ENCODE measurements at places on chromosomes 3 and 15. TPM values are rescaled to one million over a fixed set of nuclear protein-coding genes. Genes with fewer than 3 reads are reported as not detected.
A peak's percentile ranks its signal among the peaks of the same experiment; 100 is the strongest.

GRCh38 chr3:50850639-50851511 is 176.1 kb downstream of the DOCK3 start:
- DNase-seq = no peak

DNA sequence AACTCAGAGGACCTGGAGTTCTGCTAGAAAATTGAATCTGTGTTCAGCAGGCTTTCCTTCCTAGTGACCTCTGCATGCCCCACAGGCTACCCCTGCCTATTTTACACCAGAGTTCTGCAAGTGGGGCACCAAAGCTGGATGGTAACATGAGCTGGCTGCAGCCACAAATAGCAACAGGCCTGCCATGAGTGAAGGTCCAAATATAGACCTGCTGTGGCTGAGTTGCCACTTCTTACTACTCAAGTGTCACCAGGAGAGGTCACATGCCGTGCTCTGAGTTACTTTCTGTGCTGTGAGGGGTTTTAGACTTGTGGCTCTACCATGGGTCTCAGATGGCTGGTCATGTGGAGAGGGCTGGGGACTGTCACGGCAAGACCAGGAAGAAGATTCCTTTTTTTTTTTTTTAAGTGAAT is at the start of gene FSD2:
FSD2 (minus strand) TSS at position 76 of the 413 bp plus-strand sequence. CDS start 18,679 bp downstream, outside the sequence.
- DNase-seq = peak; percentile 58

- no peak for DNase-seq
These were observed 32.0 kb downstream of the TM4SF4 start for GRCh38 chr3:149506540-149506939.

DNA sequence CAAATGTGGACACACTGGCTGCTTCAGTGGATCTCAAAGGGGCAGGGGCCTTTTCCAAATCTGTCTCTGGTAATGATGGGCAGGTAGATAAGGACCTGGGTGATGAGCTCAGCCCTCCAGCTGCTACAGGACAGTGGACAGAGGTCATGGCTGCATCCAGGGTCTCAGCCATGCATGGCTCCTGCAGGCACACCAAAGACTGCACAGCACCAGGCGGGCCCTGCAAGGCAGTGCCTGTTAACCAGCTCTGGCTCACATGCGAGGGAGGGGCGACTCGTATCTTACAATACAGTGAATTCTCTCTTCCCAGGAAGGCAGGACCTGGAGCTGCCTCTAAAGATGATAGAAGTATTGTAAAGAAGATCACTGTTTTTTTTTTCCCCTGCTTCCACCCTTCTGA is 58.7 kb downstream of the OXNAD1 start:
- no peak for DNase-seq

The ZNF860 gene
- polyA plus RNA-seq = not detected

The LRRN1 gene
- polyA plus RNA-seq = not detected
